ENCODE measurements at places on chromosomes 4 and X.

GRCh38 chr4:87007528-87008446 is 73.0 kb downstream of the AFF1 start:
- DNase-seq: peak; percentile 44

DNA sequence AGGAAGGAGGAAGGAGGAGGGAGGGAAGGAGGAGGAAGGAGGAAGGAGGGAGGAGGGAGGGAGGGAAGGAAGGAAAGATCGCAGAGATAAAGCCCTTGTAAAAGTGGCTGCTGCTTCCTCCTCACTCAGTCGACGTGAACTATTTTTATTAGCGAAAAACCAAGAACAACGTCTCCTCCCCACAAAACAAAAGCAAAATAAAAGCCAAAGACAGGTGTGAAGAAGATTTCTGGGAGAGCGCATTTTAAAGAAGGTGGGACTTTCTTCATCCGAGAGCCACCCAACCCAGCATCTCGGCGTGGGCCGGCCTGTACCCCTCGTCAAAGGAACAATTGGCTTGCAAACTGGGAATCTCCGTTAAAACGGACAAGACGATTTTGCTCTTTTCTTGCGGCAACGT is 40.7 kb upstream of the ASMTL start:
- DNase-seq: no peak

DNA sequence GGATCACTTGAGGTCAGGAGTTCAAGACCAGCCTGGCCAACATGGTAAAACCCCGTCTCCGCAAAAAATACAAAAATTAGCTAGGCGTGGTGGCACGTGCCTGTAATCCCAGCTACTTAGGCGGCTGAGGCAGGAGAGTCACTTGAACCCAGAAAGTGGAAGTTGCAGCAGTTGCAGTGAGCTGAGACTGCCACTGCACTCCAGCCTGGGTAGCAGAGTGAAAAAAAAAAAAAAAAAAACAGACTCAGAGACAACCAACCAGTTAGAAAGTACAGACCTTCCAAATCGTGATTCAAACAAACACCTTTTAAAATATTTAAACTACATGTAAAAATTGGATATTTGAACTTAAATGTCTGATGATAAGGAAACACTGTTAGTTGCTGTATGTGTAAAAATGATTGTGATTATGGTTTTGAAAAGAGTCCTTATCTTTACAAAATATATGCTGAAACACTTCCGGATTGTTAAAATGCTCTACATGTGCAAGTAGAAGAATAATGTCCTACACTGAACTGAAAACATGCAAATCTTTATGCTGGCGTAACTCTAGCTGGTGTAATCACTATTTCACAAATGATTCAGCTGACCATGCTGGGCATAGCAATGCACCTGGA is 37.8 kb downstream of the SH3KBP1 start:
- DNase-seq: no peak

- DNase-seq: no peak
Measured at GRCh38 chr4:181146051-181146450, 1097.2 kb upstream of the TENM3 start.

DNA sequence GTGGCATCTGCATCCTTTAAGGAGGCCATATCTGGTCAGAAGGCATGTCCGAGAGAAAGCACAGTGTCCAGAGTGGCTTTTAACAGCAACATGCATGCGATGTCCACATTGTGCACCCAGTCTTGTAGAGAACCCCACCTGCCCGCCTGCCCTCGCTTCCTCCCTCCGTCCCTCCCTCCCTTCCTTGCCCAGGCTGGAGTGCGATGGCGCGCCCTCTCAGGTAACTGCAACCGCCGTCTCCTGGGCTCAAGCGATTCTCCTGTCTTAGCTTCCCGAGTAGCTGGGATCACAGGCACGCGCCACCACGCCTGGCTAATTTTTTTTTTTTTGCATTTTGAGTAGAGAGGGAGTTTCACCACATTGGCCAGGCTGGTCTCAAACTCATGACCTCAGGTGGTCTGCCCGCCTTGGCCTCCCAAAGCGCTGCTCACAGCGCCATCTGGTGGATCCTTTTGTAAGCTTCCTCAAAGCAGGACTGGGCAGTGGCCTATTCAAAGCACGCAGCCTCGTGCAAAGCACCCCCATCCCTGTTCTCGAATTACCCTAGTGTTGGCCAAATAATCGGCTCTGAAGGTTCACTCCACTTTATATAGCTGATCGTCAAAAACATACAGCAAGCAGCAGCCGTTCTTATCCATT is 15.0 kb downstream of the BRCC3 start:
- no peak for DNase-seq

DNA sequence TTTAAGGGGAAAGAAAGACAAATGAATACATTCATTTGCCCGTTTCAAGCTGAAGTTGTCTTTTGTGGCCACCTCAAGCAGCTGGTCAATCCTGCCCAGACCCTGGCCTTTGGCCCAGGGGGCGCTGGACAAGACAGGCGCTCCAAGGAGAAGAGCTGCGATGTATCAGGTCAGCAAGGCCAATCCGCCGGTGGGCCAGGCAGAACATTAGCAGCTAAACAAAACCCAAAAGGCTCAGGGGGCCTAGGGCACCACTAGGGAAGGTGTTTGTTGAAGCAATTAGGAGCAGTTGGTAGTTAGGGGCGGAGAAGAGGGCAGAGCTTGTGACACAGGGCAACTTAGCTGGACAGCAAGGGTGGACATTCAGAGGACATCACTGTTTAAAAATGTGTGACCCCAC is 60.8 kb upstream of the TMEM33 start:
- no peak for DNase-seq

GRCh38 chr4:172871381-172871780 is 297.2 kb upstream of the GALNT7 start:
- DNase-seq: no peak

- no peak for DNase-seq
Measured at GRCh38 chr4:18570370-18570769, 548.8 kb upstream of the LCORL start.

DNA sequence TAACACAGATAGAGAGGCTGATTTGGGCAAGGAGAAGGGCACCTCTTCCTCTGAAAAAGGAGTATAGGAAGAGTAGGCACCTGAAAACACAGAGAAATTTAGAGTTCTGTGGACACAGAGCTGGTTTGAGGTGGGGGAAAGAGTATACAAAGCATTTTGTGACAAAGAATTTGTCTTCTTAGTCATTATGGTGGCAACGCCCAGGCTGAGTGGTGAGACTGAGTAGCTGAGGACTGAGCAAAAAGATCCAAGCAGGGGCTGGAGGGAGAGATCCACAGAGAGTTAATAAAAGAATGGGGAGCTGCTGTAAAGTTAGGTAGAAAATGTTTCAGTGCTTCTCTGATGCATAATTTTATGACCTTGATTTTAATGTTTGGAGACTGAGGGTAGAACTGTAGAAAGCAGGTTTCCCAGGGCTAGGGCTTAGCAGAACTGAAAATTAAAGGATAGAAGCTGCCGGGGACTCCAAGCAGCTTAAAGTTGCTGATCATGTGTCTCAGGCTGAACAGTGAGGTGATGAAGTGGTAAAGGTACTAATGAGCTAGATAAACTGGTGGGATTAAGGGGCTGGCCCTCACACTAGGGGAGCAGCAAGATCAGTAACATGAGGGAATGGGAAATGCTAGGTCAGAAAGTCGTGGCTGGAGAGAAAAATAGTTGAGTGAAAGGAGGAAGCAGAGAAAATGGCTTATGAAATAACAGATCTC is 118.9 kb downstream of the CEP44 start:
- peak; percentile 47 for DNase-seq

DNA sequence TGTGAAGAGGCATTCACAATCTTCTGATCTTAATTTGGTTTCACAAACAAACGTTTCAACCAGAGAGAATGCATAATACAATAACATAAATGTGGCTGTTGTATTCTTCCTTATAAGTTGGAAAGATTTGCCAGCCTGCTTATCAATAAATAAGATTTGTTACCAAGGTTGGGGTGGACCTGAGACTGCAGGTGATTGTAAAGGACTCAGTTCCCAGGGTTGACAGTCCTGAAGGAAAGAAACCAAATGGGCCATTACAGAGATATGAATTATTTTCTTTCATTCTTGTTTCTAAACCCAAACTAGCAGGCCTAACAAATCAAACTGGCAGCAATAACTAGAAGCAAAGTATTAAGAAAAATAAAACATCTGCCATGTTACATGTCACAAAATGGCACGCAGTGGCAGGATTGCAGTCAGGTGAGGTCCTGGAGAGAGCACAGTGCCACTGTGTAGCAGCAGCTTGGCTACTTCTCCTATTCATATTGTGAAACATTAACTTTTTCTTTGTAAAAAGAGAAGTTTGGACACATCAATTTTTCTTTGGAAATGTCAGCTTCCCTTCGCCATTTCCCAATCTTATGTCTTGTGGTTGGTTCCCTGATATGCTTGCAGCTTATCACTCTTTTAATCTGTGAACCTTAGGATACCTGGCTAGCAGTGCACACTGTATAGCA is 133.8 kb upstream of the EMCN start:
- no peak for DNase-seq

- no peak for DNase-seq
Measured at GRCh38 chrX:46374371-46374770, 170.8 kb downstream of the ZNF674 start.

DNA sequence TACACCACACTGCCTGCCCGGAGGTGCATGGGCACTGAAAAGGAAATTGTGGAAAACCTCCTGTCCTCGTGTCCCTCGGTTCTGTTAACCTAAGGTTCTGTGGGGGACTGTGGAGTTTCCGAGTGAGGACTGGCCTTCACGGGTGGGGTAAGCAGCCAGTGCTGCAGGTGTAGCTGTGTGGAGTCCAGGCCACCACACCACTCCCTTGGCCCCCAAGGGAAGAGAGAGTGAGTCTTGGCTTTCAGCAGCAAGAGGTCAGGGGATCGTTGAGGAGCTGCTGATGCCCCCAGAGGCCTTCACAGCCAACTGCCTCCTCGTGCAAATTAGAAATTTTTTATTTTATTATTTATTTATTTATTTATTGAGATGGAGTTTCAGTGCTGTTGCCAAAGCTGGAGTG is 20.4 kb downstream of the BEND4 start:
- DNase-seq: no peak

- no peak for DNase-seq
Measured at GRCh38 chr4:73735231-73735630, 5.1 kb upstream of the CXCL8 start.

- DNase-seq: peak; percentile 59
Measured at GRCh38 chr4:84503495-84504437, 4.7 kb upstream of the NKX6-1 start.

GRCh38 chr4:173466101-173466500 is 63.9 kb downstream of the HAND2 start:
- DNase-seq: no peak

GRCh38 chr4:175935016-175935661 is 123.1 kb upstream of the GPM6A start:
- DNase-seq: peak; percentile 67

DNA sequence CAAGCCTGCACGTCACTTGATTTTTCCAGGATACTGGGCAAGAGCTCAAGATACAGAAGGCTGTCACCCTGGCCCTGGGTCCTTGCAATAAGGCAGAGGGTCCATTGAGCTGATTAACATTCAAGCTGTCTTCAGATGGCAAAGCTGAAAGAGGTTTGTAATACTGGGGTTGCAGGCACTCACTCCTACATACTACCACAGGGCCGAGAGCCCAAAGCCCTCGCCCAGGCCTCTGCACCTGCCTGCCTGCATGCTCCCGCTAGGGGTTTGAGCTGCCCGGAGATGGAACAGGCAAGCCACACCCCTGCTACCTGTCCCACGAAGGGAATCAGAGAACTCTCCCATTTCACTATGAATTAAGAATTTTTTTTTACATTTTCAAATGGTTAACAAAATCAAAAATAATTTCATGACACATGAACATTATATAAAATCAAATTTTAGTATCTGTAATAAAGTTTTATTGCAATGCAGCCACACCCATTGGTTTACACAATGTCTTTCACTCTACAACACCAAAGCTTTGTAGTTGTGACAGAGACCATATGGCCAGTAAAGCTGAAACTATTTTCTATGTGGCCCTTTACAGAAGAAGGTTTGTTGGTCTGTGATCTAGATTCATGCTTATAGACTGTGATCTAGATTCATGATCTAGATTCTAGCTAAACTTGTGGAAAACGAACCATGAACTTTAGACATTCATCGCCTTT is 530.4 kb upstream of the IGFBP7 start:
- DNase-seq: no peak

All from SW480 (cell line).